Left renal cortex interstitium (tissue), 4 donors: ENCODE measurements at places on chromosomes 13 and 19.

- DNase-seq: no peak
These were observed 28.2 kb upstream of the GPI start for GRCh38 chr19:34336781-34337271.

DNA sequence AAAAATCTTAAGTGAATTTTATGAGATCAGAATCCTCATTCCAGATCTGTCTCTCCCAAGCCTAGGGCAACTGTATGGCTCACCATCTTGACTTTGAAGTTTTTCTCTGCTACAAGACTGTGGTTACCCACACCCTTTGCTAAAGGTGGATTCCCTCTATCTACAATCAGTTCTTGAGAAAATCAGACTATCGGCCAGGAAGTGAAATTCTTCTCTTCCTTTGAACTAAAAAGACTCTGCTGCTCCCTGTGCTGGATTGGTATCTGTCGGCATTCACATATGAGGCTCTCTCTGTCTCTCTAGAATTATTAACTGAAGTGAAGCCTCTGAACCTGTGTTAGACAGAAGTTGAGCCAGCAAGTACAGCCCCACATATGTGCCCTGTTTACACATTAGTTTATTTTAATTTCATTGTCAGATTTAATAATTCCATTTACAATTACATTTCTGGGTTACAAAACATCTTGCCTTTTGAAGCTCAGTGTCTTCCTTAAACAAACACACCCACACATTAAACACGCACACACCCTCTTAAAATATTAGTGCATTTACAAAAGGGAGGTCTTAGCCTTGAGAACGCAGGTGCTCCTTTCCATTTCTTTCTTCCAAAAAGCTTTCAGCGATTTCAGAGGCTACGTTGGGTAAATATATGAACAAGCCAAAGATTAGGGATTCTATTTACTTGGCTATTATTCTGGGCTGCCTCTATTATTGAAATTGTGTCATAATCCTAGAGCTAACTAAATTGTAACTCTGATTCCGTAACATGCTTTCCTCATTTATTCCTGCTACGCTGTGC is 145.7 kb downstream of the MIPEP start:
- DNase-seq: no peak

DNA sequence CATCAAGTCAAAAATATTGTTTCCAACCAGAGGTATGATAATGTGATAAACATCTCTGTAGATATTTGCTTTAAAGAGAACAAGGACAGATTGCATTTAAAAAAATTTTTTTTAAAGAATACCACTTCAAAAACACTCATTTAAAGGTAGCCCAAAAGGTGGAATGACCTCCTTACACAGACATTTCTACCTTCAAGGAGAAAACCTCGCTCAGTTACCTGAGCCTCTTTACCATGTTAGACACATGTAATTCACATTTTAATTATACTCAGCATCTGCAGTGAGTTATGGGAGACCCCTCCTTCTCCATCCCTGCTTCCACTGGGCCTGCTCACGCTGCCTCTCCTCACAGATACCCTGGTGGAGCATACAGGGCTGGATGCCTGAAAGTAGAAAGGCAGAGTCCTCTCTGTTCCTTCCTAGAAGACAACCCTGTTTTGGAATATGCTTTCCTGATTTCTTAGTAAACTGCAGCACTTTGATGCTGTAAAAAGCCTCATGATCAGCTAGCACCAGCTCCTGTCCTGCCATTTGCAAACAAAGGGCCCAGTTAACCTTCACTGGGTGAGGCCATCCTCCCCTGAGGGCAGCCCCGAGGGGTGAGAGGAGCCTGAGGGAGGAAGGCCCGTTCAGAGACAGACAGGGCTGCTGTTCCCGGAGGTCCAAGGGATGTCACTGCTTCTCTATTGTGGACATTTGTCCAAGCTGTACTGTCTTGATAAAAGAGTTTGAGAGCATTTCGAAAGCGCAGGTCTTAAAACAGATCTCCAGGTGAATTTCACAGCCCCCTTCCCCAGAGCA is 117.8 kb downstream of the IRS2 start:
- DNase-seq: no peak

DNA sequence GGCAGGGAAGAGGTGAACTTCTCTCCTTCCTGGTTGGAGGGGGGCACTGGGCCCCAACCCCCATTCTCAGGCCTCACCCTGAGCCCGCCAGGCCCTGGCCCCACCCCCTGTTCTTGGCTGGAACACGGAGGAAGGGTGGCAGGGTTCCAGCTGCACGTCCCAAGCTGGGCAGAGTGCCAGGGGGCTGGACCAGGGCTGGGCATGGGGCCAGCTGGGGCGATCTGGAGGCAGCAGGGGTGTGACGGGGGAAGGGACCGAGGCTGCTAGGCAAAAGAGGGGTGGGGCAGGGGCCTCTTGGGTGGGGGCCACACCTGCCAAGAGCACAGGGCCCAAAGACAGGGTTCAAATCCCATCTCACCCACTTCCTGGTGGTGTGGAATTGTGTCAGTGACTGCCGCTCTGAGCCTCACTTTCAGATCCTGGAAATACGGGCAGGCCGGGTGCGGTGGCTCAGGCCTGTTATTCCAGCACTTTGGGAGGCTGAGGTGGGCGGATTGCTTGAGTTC is 2.2 kb downstream of the HIF3A start:
- DNase-seq: peak; percentile 85

- DNase-seq: no peak
These were observed 9.8 kb downstream of the SHISA7 start for GRCh38 chr19:55433292-55433691.

DNA sequence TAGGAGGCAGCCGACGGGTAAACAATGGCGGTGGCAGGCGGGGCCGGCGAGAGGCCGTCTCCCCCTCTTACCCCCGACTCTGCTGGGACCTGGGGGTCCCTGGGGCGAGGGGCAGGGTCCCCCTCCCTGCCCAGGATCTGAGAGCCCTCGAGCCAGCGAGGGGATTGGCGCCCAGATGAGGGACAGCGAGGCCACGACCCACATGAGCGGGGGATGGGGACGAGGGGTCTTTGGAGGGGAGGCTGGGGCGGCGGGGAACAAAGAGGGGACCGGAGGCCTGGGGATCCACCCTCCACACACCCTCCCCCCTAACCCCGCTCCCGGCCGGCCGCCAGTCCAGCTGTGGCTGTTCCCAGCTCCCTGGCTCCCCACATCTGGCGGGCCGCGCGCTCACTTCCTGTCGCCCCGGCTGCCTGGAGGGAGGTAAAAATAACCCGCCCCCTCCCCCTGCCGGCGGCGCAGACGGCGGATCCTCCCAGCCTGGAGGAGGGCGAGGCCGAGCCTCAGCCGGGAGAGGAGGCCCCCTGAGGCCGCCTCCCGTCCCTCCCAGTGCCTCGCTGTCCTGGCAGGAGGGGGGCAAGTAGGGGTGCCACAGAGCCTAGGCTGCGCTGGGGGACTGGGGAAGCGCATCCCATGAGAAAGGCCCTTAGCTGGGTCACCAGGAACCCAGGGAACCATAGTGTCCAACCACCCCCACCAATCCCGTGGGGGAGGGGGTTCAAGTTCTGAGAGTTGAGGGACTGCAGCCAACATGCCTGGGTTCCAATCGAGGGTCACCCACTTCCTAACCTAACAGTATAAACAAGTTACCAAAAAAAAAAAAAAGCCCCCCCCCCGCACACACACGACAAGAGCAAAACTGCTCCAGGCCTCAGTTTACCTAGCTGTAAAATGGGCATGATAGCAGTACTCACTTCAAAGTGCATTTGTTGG is 29.3 kb upstream of the NANOS3 start:
- DNase-seq: peak; percentile 86
